ENCODE measurements at places on chromosomes 2 and 18.

GRCh38 chr2:238728330-238729260, 119.3 kb upstream of the TWIST2 start:
- DNase-seq, result no peak

- peak; percentile 95 for DNase-seq
These were observed 1.9 kb downstream of the TLX2 start for GRCh38 chr2:74515981-74516633.

DNA sequence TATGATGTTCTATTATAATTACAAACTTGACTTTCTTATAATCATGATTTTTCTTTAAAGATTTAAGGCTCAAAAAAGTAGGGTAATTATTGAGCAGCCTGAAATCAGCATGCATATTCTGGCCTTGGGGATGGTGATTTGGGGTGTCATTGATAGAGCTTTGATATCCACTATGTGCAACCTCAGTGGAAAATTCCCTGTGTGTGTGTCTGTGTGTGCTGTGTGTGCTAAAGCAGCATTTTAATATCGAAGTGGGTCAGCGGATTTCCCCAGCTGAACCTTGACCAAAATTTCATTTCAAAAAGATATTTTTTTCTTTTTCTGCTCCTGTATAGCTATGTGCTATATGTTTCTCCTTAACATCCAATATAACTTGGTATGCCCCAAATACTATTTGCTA, 11.6 kb downstream of the KCNJ3 start:
- no peak for DNase-seq

- no peak for DNase-seq
These were observed 1.7 kb upstream of the ICOS start for GRCh38 chr2:203934711-203935438.

- DNase-seq, result no peak
These were observed 64.4 kb upstream of the NOSTRIN start for GRCh38 chr2:168738062-168738461.

DNA sequence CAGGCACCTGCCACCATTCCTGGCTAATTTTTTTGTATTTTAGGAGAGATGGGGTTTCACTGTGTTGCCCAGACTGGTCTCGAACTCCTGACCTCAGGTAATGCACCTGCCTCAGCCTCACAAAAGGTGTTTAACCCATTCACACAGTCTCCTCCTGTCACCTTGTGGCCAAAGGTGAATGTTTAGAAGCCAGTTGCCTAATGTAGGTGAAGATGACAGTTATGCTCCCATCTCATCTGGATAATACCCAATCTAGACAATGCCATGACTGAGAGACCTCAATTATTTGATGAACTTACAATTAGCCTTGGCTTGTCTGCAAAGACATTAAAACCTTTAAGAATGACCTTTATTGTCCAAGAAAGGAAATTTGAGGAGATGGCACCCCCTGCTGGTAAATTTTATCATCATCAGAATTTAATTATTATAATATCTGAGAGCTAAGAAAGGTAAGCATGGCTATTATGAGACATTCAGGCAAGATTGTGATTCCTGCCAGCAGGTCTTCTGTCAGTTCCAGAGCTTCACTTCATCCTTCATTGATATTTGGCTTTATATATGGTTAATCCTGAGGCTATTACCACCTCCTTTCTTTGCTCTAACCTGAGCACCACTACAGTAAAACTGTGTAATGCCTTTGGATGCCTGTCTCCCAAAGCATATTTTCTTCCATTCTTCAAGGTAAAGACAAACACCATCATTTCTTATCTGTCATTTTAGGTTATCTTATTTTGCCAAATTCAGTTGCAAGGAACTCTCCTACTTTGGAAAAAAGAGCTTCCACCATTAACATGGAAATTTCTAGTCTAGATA, 117.6 kb downstream of the FAM124B start:
- DNase-seq, result peak; percentile 28

- no peak for DNase-seq
These were observed 29.5 kb upstream of the ZNF396 start for GRCh38 chr18:35406666-35407065.

- no peak for DNase-seq
These were observed 164.1 kb upstream of the CELF4 start for GRCh38 chr18:37729716-37730115.

- DNase-seq, result peak; percentile 29
These were observed 150.7 kb downstream of the THADA start for GRCh38 chr2:43444989-43445645.

DNA sequence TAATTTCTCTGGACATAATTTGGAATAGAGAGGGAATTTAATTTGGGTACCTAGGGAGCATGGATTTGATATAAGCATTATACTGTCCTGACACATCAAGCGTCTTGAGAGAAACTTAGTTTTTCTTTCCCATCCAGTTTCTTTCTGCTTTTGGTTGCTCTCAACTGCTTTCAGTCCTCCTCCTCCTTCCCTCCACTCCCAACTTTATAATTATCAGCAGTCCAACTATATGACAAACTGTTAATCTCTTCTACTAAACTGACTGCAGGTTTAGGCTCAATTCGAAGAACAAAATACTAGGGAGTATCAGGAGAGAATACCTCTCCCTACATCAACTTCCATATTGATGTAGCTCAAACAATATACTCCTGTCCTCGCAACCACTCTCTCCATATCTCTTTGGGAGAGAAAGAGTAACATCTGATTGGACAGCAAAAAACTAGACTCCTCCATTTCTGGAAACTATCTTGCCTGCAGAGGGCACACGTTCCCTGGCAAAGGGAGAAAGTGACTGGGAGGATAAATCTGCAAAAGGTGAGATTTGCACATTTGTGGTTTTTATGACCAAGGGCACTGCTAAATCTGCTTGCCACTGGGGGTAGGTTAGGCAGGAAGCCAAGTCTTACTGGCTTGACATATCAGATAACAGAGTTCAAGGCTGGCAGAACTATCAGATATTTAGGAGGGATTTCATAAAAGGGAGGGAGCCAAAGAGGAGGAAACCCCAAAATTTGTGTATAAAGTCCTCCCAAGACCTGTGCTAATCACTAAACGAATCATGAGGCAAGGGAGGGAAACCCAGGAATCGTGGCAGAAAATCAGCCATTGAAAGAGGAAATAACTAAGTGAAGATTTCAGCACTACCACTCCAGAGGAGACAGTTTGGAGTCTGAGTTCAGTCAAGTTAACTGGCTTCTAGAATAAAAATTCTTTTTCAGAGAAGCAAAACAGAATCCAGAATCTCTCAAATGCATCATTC, 40.0 kb downstream of the ICA1L start:
- peak; percentile 70 for DNase-seq

- DNase-seq, result peak; percentile 43
These were observed 759 bp downstream of the PPP4R3B start for GRCh38 chr2:55616551-55617174.

GRCh38 chr18:63207143-63207790, 112.3 kb downstream of the BCL2 start:
- no peak for DNase-seq

- DNase-seq, result no peak
These were observed 13.5 kb downstream of the ALPK2 start for GRCh38 chr18:58615140-58616132.

DNA sequence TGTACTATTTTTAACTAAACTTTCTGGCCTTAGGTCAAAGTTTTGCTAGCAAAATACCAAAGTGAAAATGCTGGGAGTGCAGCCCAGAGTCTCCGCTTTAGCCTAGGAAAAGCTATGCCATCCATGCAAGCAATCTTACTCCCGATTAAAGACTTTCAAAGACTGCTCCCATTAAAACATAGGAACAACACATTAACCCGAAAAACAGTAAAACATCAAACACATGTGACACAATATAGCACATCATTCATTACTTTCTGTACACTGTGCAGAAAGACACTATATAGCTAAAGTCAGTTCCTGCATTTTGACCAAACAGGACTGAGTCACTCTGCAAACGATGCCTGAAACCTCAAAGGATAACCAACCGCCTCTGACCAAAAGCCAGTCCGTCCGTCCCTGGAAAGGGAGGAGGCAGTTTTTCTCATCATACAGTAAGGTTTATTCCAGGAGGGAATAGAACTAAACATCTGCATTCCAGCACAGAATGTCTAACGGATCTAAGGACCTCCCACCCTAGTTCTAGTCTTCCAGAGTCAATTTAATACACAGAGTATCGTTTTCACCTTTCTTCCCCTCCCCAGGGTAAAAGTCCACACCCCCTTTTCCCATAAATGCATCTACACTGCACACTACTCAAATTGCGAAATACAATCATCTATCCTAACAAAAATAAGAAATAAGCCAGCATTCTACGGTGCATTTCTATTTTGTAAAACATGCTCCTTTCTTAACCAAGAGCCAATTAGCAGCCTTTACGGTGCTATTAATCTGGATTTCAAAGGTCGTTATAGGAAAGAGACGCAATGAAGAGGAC, 1.7 kb downstream of the ROCK2 start:
- DNase-seq, result no peak

GRCh38 chr2:38957972-38958371, 68.3 kb downstream of the ARHGEF33 start:
- no peak for DNase-seq

DNA sequence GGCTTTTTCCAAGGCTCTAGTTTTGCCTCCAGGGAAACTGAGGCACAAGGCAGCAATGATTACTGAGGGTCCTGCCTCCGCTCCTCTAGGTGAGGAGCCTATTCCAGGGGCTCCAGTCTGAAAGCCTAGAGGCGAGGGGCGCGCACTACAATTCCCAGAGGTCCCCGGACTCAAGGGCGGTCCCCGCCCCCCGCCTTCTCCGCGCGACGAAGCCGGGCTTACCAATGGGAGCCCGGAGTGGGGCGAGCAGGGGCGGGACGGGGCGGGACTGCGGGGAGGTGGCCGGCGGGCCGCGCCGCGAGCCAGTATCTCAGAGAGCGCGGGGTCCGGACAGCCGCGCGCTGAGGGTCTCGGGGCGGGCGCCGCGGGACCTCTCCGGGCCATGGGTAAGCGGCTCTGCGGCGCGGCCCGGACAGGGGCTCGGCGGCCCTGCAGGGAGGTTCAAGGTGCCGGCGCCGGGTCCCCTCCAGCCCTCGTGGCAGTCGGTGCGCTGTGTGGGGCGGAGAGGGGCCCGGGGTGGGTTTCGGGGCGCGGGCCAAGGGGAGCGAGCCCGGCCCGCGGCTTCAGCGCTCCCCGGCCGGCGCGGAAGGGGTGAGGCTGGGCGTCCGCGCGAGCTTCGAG, at the start of gene ARID5A:
TSS of gene ARID5A (plus strand) at position 308 of the 621 bp plus-strand sequence. CDS start at position 383, 75 bp downstream.
- peak; percentile 98 for DNase-seq

- no peak for DNase-seq
These were observed 10.7 kb downstream of the FN1 start for GRCh38 chr2:215425021-215425782.

- DNase-seq, result no peak
These were observed 196.6 kb downstream of the PMAIP1 start for GRCh38 chr18:60096428-60096827.

- DNase-seq, result no peak
These were observed 9.8 kb downstream of the TUBB6 start for GRCh38 chr18:12317664-12318333.

DNA sequence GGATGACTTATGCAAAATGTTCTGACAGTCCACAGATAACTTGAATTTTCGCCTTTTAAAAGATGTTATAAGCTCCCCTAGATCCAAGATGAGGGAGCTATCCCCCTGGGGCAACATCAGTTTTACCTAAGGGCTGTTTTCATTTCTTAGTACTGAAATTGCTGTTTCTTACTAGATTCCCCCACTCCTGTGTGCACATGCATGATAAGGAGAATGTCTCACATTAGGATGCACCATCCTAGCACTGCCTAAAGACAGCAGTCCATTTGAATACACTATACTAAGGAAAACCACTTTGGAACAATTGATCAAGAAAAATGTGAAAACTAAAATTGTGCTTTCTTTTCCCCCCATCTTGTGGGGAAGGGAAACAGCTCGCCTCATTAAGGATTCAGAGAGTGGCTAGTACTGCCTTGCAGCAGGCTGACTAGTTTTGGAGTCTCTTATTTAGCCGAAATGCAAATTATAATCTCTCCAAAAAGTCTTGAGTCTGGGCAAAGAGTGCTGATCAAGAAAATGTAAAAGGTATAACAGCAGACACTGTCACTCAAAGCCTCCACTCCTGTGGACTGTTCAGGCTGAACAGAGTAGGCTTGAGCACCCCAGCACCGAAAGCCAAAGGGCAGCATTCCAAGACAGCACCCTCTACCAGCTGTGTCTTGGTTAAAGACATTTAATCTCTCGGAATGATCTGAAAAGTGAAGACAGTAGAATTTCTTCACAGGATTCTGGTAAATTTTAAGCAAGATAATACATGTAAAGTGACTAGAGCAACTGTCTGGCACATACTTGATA, 65.0 kb downstream of the ZNF385B start:
- no peak for DNase-seq

GRCh38 chr2:188725746-188726360, 248.3 kb upstream of the COL3A1 start:
- DNase-seq, result no peak

GRCh38 chr18:9642799-9643462, 28.6 kb upstream of the PPP4R1 start:
- no peak for DNase-seq

- no peak for DNase-seq
These were observed 786.8 kb downstream of the ERBB4 start for GRCh38 chr2:211751848-211752247.

GRCh38 chr2:38159597-38159996, 83.6 kb upstream of the CYP1B1 start:
- no peak for DNase-seq

GRCh38 chr2:219851801-219852481, 224.5 kb downstream of the SLC4A3 start:
- DNase-seq, result peak; percentile 27

- DNase-seq, result no peak
These were observed 41.1 kb downstream of the ACOXL start for GRCh38 chr2:110773401-110773921.

DNA sequence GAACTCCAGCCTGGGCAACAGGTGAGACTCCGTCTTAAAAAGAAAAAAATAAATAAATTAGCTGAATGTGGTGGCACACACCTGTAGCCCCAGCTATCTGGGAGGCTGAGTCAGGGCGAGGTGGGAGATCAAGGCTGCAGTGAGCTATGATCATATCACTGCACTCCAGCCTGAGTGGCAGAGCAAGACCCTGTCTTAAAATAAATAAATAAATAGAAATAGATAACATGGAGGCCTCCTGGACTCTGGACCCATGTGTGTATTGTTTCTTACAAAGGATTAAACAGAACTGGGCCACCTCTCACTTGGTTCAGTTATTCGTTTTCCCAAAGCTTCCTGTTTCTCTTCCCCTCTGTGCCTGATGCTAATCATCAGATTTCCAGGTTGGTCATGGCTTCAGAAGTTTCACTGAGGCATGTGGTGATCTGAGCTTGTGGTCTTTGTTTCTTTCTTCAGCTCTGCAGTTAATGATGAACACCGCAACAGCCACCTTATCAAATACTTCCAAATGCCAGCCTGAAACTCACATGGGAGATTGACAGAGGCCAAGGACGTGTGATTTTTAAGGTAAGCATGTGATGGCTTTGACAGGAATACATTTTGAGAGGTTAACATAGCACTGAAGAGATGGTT, 83.3 kb upstream of the MAP4K4 start:
- no peak for DNase-seq
